ENCODE measurements at places on chromosomes 16 and 17.

DNA sequence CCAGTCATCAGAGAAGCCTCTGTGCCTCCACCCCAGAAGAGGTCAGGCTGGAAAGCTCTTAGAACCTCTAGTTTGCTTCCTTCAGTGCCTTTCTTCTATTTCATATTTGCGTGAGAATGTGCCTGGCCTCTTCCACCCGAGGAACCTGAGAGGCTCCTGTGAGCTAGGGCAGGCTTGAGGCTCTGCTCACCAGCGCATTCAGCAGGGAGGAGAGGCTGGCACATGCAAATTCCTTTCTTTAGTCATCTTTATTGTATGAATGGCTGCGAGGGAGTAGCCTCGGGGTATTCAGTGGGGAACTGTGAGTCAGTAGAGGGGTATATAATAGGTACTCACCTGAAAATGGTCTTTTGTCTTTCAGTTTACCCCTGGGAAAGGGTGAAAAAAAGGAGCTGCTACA, 268.3 kb downstream of the ABCC12 start:
- peak; percentile 13 for DNase-seq

DNA sequence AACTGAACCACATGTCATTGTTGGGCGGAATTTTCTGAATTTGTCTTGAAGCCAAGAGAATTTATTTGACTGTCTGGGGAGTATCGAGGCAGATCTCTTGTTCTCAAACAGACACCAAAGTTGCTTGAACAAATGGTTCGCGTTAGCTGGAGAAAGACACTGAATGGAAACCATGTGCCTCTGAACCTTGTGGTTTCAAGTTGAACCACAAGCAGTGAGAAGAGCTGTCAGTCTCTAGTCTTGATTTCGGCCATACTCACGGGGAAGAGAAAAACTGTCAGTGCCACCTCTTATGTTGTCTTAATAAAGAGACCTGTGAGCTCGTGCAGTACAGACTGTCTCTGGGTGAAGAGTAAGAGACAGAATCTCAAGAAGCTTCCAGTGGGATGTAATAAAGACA, 886.5 kb upstream of the SOX9 start:
- DNase-seq = no peak

- DNase-seq = no peak
Measured at GRCh38 chr17:1568950-1569810, 6.6 kb upstream of the PITPNA start.

GRCh38 chr17:76138234-76138895, 2.7 kb downstream of the FOXJ1 start:
- DNase-seq = no peak

DNA sequence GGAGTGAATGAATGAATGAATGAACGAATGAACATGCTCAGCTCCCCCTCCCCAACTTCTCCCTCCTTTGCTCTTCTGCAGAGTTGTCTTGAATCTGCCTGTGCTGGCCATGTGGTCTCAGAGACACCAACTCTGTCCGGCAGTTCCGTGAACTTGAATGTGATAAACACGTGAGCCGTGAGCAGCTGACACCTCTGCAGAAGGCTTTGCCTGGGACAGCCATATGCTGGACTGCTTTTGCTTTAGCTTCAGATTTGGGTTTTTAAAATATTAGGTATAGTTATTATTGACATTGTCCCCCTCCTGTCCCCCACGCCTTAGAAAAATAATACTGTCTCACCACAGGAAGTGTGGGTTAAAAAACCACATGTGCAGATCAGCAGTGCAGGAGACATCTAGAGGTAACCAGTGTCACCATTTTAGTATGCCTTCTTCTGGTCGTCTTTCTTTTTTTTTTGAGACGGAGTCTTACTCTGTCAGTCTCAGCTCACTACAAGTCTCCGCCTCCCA, 83.8 kb downstream of the ABCC1 start:
- DNase-seq = no peak

DNA sequence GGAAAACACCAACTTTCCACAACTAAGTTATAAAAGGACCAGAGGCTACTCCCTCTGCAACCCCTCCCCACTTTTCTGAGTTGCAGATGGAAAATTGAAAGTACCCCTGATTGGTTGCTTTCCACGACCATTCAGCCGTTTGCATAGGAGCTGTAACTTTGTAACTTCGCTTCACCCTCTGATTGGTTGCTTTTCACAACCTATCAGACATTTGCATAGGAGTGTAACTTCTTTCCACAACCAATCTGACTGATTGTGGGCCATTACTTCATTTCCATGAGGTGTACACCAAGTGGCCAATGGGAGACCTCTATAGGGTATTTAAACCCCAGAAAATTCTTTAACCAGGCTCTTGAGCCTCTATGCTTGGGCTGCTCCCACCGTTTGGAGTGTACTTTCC, 644.1 kb downstream of the WWOX start:
- DNase-seq = no peak

DNA sequence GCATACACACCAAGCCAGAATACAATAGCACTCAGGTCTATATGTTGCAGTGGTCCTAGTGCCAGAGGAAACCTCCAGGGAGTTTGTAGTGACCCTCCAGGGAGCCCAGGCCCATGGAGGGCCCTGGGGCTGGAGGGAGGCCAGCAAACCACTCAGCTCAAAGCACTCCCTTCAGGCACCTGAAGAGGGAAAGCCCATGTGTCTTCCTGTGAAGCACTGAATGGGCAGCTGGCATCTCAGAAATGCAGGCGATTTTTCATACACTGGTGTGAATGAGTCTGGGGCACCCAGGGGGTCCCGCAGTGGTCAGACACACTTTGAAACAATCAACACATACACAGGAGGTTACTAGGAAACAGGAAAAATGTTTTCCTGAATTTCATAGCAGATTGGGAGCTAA, 12.8 kb downstream of the TBC1D26 start:
- no peak for DNase-seq

DNA sequence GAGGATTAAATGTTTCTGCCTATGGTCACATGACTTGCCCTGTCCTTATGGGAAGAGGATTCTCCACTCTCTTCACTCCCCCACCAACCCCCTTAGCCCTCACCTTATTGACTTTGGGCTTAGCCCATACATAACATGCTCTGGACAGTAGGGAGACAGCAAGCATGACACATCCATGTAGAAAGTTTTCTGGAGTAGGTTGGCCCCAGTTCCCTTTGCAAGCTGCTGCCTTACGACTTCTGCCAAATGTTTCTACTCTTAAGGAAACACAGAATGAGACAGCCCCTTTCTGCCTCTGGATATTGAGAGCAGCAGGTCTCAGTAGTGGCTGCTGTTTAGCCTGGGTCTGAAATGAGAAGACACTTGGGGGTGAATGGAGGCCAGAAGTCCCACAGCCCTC, 282.2 kb downstream of the MAP2K6 start:
- DNase-seq = no peak

DNA sequence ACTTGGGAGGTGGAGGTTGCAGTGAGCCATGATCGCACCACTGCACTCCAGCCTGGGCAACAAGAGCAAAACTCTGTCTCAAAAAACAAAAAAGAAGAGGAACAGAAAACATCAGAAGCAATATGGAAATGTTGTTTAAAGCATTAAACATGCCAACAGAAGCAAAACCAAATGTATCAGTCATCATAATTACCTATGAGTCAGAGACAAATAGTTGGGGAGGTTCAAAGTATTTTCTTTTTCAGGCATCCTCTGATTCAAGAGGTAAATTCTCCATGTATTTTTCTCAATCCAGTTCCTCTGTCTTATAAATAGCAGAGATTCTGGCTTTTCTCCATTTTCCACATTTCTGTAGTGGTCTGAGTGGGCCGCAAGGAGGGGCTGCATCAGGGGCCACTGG, 2.1 kb upstream of the TM4SF5 start:
- no peak for DNase-seq

- DNase-seq = peak; percentile 63
Measured at GRCh38 chr16:29304251-29304650, 102.3 kb downstream of the NPIPB11 start.

- peak; percentile 23 for DNase-seq
Measured at GRCh38 chr16:87661561-87661960, 59.3 kb downstream of the JPH3 start.

GRCh38 chr17:63918305-63918704, 334 bp downstream of the GH1 start:
- peak; percentile 11 for DNase-seq

DNA sequence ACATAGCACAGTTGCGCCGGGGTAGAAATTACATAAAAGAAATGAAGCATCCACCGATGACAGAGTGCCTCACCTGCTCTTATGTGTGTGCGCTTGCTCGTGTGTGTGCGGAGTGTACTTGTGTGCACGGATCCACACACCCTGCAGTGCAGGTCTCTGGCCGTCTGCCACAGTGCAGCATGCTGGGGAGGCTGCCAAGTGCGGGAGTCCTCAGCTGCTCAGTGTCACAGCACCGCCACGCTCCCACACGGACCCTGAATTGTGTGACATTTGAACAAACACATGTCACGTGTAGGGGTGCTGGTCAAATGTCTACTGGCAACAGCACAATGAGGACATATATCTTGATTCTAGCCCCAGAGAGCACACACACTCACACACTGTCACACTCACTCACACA, 243.0 kb upstream of the MYOCD start:
- no peak for DNase-seq

DNA sequence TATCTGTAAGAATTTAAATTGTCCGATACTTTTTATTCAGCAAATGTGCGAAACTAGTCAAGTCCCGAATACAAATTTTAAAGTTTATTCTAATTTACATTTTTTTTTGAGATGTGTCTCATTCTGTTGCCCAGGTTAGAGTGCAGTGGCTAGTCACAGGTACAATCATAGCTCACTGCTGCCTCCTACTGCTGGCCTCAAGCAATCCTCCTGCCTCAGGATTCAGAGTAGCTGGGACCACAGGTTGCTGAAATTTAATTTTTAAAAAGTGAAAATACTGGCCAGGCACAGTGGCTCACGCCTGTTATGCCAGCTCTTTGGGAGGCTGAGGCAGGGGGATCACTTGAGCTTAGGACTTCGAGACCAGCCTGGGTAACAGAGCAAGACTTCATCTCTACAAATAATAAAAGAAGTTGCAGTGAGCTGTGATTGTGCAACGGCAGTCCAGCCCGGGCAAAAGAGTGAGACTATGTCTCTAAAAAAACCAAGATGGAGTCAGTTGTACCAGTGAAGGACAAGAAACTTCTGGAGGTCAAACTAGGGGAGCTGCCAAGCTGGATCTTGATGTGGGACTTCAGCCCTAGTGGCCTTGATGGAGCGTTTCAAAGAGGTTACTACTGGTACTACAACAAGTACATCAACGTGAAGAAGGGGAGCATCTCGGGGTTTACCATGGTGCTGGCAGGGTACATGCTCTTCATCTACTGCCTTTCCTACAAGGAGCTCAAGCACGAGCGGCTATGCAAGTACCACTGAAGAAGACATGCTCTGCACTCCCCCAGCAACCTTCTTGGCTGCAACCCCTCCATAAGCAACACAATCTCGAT, 5.6 kb downstream of the POLG2 start:
- DNase-seq = peak; percentile 39

DNA sequence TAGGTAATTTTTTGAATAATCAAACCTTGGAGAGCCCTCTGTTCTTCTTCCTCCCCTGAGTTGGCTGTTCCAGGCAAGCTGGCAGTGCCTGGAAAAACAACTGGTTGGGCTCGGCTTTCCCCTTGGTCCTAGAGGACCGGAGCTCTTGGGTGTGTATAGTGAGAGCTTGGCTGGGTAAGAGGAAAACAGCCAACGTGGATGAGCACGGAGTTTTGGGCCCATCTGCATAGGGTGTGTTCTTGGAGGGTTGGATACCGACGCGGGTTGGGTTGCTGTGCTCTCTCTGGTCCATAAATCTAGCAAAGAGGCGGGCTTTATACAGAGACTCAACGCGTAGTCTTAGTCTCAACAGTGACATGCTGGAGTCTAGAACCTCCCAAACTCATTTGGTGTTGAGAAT, 23.2 kb downstream of the ITGB3 start:
- peak; percentile 83 for DNase-seq

GRCh38 chr17:73335591-73336407, 24.0 kb upstream of the CDC42EP4 start:
- DNase-seq = no peak

DNA sequence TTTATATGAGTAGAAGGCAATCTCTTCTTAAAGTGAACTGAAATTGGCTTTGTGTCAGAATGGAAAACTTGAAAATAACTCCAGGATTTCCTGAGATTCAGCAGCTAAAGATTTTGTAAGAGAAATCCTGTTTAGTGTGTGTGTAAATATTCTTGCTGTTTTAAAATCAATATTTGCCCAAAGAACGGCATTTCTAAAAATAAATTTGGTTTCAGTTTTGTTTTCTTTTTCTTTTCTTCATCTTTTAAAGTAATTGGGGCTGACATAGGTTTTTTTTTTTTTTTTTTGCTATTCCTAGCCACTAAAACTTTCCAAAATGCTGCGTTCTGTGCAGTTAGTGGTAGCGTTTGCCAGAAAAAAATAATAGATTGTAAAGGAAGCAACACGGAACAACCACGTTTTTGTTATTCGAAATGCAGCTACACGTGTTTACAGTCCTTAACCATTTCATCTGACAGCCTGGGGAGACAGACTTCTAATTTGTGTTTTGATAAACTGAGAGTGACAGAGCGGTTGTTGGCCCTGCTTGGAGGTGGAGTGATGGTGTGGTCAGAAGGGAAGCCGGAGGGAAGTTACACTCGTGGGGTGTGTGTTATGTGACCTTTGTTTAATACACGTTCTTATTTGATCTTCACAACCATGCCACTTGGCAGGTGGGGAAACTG, 21.6 kb upstream of the SMPD3 start:
- no peak for DNase-seq

- no peak for DNase-seq
Measured at GRCh38 chr17:37240381-37240780, 135.4 kb upstream of the C17orf78 start.

GRCh38 chr17:3497101-3497500, 21.3 kb downstream of the ASPA start:
- no peak for DNase-seq

GRCh38 chr17:49842371-49842770, 5.5 kb downstream of the TAC4 start:
- no peak for DNase-seq

DNA sequence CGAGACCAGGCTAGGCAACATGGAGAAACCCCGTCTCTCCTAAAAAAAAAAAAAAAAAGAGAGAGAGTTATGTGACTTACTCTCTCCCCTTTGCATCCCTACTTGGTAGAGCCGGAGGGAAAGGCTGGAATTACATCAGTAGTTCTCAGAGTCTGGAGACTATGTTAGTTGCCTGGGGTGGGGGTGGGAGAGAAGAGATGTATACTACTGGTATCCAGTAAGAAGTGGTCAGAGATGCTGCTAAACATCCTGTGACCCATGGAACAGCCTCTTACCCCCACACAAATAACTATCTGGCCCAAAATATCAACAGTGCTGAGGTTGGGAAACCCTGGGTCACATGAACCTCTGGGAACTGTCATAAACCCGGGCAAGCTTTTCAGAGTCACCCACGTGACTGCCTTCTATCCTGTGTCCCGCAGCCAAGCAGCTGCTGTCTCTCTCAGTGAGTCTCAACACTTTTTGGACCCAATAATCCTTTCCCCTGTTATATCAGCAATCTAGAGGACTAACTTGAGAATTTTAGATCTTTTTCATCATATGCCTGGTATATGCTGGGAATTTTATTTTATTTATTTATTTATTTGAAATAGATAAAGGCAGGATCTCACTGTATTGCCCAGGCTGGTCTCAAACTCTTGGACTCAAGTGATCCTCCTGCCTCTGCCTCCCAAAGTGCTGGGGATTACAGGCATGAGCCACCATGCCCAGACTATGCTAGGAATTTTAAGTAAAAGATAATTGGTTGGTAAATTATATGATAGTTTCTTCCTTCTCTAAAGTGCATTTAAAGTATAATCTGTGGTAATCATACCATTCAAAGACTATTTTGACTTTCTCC, 8.7 kb downstream of the EIF1 start:
- DNase-seq = peak; percentile 84

GRCh38 chr16:69827524-69827923, 65.4 kb downstream of the WWP2 start:
- no peak for DNase-seq
